ENCODE measurements at places on chromosomes 1 and 21.

- no peak for DNase-seq
Measured at GRCh38 chr1:97877307-97877706, 43.5 kb downstream of the DPYD start.

DNA sequence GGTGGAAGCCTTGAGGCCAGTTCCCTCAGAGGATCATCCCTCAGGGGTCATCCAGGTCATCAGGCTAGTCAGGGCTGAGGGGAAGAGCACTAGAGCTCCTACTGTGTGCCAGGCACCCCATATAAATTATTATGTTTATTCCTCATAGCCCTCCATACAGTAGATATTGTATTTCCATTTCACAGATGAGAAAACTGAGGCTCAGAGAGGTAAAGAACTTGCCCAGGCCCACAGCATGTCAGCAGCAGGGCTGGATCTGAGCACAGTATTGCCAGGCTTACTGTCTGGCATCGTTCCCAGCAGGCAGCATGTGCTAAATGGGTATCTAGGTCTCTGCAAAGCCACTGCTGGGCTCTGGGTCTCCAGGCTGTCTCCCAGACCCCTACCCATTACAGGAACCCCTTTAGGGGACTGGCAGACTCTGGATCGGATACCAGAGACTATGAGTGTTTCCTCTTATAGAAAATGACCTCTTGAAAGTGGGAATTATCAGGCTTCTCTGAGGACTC, 153.3 kb downstream of the PTPRU start:
- DNase-seq = no peak

DNA sequence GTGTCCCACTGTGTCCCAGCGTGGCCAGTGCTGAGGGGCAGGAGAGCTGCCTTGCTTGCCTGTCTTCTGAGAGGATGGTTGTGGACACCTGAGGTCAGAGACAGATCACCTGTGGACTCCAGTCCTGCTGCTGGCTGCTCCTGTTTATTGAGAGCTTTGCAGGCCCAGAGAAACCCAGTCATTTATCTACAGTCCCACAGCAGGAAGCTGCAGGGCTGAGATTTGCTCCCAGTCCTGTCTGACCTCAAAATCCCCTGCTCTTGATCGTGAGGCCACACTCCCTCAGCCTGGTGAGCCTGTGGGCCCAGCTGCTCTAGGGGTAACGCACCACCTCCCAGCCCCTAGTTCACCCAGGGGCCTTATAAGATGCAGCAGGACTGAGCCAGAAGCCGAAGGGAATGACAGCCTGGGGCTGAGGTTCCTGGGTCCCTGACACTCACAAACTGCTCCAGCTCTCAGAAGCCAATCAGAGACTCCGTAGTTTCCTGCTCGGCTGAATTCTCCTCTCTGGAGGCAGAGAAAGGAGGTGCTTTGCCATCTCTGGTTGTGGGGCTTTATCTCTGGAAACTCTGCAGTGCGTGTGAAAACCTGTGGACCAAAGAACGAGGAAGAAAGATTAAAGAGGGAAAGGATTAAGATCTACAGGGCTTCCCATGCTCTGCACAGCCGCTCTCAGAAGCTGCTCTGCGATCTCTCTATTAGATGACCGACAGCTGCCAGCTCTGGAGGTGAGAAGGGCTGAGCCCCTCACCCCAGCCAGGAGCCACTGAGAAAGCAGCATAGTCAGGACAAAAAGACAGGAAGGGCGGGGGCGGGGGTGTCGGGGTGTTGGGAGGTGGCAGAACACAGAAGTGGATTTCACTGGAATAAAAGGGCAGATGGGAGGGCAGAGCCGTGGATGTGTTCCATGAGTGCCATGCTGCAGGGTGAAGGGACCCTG, 39.1 kb downstream of the UBIAD1 start:
- DNase-seq = no peak

GRCh38 chr1:109794319-109795132, 30.8 kb upstream of the EPS8L3 start:
- no peak for DNase-seq

DNA sequence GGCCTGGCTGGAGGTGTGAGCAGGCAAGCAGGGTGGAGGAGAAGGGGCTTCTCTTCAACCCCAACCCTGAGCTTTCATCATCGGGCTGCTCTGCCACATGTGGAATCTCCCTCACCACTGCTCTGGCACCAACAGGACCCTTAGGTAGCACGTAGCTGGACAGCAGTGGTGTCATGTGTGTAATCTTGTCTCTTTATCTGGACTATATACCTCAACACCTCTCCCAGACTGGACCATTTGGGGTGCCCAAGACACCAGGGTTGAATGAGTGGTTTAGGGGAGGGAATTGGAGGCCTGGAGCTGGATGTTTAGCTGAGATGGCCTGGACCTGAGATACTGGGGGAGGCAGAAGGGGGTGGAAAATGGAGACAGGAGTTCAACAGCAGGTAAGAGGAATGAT, 63.0 kb downstream of the UBE2T start:
- DNase-seq = no peak

- DNase-seq = no peak
Measured at GRCh38 chr21:31688603-31689368, 29.3 kb downstream of the SOD1 start.

- no peak for DNase-seq
Measured at GRCh38 chr1:20148571-20149500, 9.7 kb downstream of the PLA2G2F start.

GRCh38 chr1:33368431-33368830, 47.5 kb upstream of the A3GALT2 start:
- DNase-seq = no peak

DNA sequence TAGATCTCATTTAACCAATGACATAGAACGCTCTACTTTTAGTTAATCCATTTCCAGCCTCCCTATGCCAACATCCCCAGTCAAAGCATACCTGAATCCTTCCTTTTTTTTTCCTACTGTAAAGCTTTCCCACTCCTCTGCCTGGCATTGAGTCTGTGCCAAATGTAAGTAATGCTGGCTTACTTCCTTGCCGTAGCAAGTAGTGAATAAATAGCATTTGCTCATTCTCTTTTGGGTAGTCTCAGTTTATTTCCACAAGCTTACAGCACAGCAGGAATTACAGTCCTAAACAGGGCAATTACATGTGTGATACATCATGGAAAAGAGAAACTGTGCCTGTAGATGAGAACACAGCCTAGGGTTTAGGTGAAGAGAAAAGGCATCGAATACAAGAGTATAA, 352.6 kb upstream of the NEGR1 start:
- DNase-seq = no peak

Data from suppressor macrophage treated with lipopolysaccharide for 1 hour (primary cell).